CMK (cell line): ENCODE measurements at places on chromosomes 16 and 17.
A peak's percentile ranks its signal among the peaks of the same experiment; 100 is the strongest.

- no peak for DNase-seq
These were observed 806 bp downstream of the MRM1 start for GRCh38 chr17:36602030-36602748.

GRCh38 chr16:50696126-50696525 lies 2.7 kb downstream of the NOD2 start:
- DNase-seq = no peak

DNA sequence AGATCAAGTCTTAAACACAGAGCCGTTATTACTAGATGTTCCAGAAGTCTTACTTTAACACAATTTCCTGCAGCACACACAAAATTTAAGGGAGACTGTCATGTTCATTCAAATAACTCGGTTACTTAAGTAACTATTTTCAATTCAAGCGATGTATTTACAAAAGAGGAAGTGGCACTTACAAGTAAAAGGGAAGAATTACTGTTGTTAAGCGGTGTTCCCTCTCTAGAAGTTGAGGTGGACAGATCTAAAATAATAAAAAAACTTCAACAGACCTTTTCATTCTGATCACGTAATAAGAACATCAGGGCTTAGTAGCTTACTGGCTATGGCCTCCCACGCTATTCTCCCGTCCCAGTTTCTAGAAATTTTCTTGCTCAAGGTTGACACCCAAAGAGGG lies 26.2 kb upstream of the TXNDC11 start:
- DNase-seq = no peak

- DNase-seq = peak; percentile 11
These were observed 25.4 kb downstream of the DNAJA2 start for GRCh38 chr16:46947900-46948547.

DNA sequence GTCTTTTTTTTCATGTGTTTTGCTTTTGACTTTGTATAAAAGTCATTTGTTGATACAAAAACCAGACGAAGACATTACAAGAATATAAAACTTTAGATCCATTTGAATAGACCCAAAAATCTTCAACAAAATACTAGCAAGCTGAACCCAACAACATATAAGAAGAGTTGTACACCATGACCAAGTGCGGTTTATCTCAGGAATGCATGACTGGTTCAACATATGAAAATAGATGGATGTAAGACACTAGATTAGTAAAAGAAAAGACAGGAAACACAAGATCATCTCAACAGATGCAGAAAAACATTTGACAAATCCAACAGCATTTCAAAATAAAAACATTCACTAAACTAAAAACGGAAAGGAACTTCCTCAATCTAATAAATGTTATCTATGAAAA lies 69.0 kb downstream of the TBC1D16 start:
- DNase-seq = no peak

GRCh38 chr16:2404099-2404498 lies 25.1 kb upstream of the CCNF start:
- DNase-seq = no peak

- DNase-seq = no peak
These were observed 321.4 kb downstream of the FOXL1 start for GRCh38 chr16:86899757-86900156.

DNA sequence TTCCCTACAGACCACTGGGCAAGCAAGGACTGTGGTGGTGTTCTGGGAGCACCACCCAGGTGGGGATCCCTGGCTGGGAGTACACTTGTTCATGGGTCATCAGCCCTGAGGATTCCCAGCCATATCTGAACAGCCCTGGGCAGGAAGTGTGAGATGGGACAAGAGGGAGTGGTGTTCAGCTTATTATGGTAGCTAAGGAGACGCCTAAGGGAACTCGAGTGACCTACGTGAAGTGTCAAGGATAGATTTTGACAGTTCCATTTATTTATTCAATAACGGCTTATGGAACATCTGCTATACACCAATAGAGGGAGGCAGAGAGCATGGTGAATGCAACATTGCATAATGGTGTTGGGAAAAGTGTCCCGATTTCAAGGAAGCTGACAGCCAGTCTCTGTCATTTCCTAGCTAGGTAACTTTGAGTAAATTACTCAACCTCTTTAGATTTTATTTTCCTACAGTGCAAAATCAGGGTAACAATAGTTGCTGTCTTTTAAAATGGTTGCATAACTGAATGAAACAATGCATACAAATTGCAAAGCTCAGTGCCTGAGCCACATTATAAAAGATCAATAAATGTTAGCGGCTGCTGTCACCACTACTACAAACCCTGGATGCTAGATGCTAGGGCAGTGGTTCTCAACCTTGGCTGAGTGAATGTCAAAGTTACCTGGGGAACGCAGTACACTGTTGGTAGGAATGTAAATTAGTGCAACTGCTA lies 534.1 kb downstream of the GRIN2A start:
- no peak for DNase-seq

DNA sequence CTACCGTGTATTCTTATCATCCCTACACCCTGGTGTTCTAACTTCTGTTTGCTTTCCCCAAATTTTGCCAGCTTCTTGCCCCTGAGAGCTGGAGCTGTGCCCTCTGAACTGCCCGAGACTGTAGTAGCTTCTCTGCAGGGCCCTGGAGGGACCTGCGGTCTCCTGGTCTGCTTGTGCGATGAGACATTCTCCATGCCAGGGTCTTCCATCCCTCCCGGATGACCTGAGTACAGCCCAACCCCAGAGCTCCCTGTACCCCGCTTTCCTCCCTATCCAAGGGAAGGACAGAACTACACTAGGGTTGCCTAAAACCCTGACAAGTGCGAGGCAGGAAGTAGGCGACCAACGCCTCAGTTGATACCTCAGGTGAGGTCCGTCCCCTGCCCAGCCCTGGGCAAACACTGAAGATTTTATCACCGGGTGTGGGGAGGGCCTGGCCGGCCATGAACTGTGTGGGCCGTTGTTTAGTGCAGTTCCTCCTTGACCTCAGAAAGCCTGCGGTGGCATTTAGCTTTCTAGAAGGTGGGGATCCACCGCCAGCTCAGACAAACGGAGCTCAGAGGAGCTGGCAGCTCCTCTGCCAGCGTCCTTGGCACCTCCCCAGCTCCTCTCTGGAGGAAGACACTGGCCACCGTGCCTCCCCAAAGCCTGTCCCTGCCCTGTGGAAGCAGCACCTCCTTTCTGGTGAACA lies 13.7 kb downstream of the CANT1 start:
- no peak for DNase-seq

GRCh38 chr17:60514053-60514452 lies 12.0 kb downstream of the APPBP2 start:
- DNase-seq = no peak

GRCh38 chr17:37779554-37779953 lies 34.7 kb upstream of the HNF1B start:
- DNase-seq = no peak

- no peak for DNase-seq
These were observed 23.6 kb downstream of the KCTD19 start for GRCh38 chr16:67302970-67303369.

GRCh38 chr17:40516581-40517285 lies 15.3 kb upstream of the TNS4 start:
- peak; percentile 94 for DNase-seq

- no peak for DNase-seq
These were observed 9.6 kb downstream of the CDC42EP4 start for GRCh38 chr17:73302189-73302588.

DNA sequence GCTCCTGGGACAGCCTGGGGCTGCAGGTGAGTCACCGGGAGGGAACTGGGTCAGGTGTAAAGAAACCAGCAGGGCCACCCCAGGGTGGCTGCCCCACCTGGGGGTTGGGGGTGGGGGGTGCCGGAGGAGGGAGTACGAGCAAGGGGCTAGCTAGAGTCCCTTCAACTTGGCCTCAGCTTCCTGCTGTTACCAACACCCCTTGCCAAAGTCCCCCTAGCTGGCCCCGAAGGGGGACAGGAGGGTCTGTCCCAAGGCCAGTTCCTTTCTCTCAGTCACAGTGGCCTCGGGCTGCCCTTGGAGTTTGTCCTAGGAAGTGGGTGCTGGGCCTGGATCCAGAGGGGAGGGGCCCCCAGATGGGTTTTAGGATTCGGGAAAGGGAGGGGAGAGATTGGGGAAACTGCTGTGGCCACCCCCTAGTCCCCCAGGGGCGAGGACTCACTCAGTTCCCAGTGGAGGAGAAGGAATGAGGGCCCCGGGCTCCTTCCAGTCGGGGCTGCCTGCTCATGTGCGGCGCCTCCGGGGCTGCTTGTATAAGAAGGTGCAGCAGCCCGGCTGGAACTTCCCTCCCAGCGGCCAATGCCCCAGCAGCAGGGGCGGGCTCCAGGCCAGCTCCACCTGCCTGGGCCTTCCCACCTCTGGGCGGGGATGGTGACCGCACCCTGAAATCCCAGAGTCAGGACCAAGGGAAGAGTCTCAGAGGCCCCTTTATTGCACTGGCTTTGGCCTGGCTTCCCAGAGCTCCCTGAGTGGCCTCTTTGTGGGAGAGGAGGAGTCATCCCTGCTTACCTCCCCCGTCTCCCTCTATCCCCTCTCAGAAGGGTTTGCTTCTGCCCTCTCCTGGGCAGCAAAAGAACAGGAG lies 7.3 kb downstream of the ARHGAP27 start:
- DNase-seq = peak; percentile 89

DNA sequence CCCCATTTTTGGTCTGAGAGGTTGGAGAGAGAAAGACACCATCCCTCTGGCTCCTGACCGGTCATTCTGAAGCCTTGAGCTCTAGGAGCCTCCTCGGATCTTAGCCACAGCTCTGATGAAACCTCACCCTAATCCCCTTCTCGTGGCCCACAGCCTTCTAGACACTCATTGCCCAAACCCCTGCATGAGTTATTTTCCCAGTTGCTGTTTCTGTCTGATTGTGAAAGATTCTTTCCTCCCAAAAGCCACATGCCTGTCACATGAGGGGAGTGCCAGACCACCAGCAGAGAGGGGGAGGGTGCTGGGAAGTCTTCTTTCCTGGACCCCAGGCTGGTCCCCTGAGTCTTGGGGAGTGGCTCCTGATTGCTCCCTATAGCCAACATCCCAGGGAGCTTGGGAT lies 17.6 kb upstream of the ABR start:
- no peak for DNase-seq

- DNase-seq = no peak
These were observed 277.1 kb upstream of the SDK2 start for GRCh38 chr17:73921306-73921705.

DNA sequence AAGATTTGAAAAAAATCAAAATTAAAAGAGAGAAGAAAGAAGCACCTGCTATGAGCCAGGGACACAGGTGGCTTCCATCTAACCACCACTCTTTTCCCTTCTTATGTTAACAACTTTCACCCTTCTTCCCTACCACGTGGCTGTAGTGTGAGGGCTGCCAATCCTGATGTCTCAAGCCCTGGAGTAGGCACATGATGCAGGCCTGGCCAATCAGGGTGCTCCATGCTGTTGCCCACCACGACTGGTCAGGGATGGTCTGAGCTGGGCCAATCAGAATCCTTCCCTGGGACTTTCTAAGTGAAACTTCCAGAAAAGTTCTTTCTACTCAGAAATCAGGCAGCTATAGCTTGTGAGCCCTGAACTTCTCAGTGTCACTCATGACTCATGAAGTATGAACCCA lies 140.7 kb downstream of the SDK2 start:
- no peak for DNase-seq

GRCh38 chr16:15055141-15056053 lies 477 bp downstream of the NTAN1 start:
- peak; percentile 61 for DNase-seq

GRCh38 chr16:50961952-50962351 lies 189.1 kb downstream of the SALL1 start:
- DNase-seq = no peak

DNA sequence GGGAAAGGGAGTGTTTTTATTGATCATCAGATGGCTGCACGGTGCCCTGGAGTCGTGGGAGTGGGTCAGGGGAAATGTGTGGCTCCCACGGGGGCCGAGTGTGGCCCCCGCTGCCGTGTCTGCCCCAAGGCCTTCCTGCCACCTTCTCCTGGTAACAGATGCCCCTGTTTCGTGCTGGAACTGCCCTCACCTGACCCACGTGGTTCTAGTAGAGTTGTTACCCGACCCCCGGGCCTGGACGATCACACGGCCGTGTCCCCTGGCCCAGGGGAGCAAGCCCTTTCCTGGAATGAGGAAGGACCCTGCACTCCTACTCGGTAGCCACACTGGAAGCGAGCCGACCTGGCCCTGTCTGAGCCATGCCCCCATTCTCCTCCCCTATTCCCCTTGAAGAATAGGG lies 37.6 kb downstream of the ACTG1 start:
- DNase-seq = no peak
